ENCODE measurements at places on chromosomes 6 and 20. TPM values are rescaled to one million over a fixed set of nuclear protein-coding genes. Genes with fewer than 3 reads are reported as not detected.

DNA sequence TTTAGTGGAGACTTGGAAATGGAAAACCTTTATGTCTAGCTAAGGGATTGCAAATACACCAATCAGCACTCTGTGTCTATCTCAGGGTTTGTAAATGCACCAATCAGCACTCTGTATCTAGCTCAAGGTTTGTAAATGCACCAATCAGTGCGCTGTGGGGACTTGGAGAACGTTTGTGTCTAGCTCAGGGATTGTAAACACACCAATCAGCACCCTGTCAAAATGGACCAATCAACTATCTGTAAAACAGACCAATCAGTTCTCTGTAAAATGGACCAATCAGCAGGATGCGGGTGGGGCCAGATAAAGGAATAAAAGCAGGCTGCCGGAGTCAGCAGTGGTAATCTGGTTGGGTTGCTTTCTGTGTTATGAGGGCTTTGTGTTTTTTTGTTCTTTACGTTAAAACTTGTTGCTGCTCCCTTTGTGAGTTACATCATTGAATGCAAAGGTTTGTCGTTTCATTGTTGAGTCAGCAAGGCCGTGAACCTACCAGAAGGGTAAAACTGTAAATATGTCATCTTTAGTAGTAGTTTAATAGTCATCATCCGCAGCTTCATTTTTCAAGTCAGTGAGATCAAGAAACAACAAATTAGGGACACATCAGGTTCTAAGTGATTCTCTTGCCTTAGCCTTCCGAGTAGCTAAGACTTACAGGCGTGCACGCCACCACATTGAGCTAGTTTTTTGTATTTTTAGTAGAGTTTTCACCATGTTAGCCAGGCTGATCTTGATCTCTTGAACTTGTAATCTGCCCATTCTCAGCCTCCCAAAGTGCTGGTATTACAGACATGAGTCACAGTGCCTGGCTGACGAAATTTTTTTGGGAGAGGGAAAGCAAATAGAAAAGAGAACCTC is 22.7 kb upstream of the NUP153 start:
- no peak for DNase-seq

GRCh38 chr20:63703976-63704748 is 3.6 kb downstream of the ARFRP1 start:
- no peak for DNase-seq

Gene C20orf144
- 0.37 TPM for total RNA-seq

Gene SSTR4
- total RNA-seq, result not detected

DNA sequence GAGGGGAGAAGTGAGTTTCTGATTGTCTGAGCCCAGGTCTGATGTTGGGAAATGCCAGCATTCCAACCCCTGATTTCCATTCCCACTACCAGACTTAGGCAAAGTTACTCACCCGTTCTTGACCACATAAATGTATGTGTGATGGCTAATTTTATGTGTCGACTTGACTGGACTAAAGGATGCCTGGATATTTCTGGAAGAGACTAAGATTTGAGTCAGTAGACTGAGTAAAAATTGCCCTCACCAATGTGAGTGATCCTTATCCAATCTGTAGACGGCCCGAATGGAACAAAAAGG is 95.8 kb upstream of the TAB2 start:
- DNase-seq, result no peak

Gene FAM229B
- total RNA-seq, result 29.2 TPM

DNA sequence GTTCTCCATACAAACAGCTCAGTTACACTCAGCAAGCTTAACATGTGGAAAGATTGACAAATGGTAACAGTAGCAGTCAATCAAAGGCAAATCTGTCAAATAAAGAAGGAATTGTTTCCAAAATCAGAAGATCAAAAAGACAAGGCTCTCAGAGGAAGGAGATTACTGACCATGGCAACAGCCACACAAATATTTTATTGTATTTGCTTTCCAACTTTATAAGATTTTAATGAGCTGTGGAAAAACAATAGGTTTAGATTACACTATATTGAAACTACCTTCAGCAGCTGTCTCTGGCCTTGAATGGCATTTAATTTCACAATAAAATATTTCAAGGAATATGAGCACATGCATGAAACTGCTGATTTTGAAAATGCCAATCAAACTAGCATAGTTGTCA is 1143.9 kb upstream of the GJE1 start:
- DNase-seq, result no peak

DNA sequence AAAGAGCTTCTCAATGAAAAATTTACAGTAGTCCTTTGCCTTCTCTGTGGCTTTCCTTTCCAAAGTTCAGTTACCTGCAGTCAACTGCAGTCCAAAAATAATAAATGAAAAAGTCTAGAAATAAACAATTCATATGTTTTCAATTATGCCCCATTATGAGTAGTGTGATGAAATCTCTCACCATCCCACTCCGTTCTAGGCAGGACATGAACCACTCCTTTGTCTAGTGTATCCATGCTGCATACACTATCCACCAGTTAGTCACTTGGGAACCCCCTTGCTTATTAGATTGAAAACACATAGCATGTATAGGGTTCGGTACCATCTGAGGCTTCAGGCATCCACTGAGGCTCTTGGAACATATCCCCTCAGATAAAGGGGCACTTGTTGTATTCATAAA is 80.6 kb upstream of the EYA4 start:
- DNase-seq, result no peak

Gene RRAGD
- 4.5 TPM for total RNA-seq

DNA sequence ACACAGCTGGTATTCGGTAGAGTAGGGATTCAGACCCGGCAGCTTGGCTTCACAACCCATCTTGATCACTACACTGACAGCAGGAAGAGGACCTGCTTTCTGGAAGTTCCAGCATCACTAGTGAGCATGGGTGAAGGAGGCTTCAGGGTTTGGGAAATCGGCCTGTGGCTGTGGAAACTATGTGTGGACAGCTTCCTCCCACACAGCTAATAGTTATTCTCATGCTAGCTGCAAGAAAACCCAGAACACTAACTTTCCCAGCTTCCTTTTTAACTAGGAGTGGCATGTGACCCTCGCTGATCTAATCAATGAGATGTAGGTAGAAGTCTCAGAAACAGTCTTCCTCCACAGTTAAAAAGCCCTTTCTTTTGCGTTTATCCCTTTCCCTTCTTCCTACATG is 36.3 kb upstream of the SIRPA start:
- no peak for DNase-seq

Gene EFCAB8
- 0.97 TPM for total RNA-seq

Gene CAP2
- 71.8 TPM for total RNA-seq

- DNase-seq, result no peak
Measured at GRCh38 chr20:59908855-59909254, 24.6 kb downstream of the SYCP2 start.

GRCh38 chr6:137171824-137172733 is 1.4 kb downstream of the IL22RA2 start:
- DNase-seq, result no peak
